Thoracic aorta (tissue), 2 donors: ENCODE measurements at places on chromosomes 4 and X.

DNA sequence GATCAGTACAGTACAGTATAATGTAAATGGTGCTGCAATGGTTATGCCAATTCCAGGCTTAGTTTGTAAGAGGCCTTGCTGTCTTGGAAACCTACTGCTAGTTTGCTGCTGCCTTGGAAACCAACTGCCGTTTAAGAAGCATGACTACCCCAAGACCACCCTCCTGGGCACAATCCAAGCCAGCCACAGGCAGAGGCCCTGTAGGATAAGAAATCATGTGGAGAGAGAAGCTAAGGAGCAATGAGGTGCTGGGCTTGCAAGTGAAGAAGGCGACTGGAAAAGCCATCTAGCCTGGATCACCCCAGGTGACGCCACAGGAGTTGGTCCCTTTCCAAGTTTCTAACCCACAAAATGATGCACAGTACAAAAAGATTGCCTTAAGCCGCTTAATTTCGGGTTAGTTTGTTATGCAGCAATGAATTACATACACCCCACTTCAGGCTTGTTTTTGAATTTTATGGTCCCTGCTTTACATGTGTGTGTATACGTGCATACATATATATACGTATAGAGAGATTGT lies 16.9 kb downstream of the ZFP42 start:
- DNase-seq: no peak

- no peak for DNase-seq
These were observed 117.2 kb upstream of the MAGEB16 start for GRCh38 chrX:35680940-35681346.

DNA sequence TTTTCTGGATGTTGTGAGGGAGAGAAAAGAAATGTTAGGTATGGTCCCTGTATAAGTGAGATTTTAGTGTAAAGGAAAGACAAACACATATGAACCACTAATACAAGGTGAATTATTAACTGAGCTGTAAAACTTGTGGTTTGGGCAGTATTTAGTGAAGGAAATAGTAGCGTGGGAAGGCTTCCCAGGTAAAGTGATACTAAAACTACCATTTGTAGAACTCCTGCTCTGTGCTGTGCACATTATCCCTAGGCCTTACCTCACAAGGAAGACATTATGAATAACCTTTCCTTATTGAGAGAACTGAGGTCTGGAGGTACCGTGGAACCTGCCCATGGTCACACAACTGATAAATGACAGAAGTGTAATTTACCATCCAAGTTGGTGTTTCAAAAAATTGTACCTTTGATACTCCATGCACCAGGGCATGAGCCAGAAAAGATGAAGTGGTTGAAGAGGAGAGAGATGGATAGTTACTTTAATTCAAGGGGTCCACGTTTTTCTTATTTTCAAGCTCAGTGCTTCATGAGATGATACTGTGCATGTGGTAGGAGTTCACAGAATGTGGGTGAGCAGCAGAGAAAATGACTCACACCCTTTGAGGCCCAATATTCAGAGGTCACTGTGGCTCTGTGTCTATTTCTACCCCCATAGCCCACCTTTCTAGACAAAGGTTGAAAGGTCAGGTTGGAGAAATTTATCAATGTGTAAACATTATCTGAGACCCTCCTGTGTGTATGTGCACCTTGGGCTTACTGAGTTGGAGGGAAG lies 2.6 kb upstream of the VSIG4 start:
- no peak for DNase-seq

GRCh38 chr4:36183232-36183631 lies 61.1 kb downstream of the ARAP2 start:
- DNase-seq: no peak

- no peak for DNase-seq
These were observed 201.3 kb upstream of the GNPDA2 start for GRCh38 chr4:44927399-44928380.

DNA sequence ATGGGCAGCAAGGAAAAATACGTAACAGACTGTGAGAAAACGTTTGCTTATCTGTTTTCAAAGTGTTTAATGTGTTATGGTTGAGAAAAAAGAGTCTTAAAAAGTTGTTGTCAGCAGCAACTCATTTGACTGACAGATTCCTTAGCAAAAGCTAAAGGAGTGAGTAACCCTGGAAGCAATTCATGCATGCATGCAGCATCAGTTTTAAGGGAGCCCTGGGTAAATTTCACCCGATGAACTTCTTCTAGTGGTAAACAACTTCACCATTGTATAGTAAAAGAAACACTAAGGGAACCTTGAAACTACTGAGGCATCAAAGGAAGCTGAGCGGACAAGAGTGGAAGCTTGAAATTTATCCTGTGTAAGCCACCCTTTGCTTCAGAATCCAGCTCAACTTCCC lies 583.2 kb upstream of the INTU start:
- no peak for DNase-seq

DNA sequence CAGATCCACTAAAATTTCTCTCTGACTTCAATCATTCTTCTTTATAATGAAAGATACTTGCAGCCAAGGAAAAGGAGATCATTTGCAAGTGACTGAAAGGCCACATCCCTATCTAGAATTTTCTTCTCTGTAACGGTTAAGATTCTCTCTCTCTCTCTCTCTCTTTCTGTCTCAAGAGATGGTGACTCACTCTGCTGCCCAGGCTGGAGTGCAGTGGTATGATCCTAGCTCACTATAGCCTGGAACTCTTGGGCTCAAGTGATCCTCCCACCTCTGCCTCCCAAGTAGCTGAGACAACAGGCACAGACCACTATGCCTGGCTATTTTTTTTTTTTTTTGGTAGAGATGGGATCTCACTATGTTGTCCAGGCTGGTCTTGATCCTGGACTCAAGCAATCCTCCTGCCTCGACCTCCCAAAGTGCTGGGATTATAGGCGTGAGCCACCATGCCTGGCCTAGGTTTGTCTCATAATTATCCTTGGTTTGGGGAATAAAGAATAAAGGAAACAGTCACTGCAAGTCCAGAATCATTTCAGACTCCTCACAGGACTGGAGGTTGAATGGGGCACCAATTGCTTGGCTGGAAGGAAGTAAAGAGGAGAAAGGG lies 33.3 kb upstream of the GALNT7 start:
- no peak for DNase-seq

DNA sequence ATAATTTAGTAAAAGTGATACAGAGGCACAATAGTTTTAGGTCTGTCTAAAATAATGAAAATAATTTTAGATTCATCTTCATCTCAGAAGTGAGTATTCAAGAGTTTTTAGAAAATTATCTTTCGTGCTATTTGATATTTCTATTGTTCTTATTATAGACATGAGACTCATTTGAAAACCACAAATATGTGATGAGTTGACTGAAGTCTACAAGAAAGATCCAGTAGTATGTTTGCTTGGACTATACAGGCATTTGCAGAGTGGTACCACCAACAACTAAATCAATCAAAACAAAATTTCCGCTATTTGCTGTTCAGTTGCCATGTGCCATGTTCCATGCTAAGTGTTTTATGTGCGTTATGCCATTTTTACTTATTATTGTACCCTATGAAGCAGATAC lies 1318.5 kb downstream of the STIM2 start:
- DNase-seq: no peak

GRCh38 chrX:40107291-40108161 lies 9.8 kb upstream of the BCOR start:
- no peak for DNase-seq

GRCh38 chrX:133633162-133633561 lies 217.9 kb upstream of the GPC4 start:
- DNase-seq: no peak

DNA sequence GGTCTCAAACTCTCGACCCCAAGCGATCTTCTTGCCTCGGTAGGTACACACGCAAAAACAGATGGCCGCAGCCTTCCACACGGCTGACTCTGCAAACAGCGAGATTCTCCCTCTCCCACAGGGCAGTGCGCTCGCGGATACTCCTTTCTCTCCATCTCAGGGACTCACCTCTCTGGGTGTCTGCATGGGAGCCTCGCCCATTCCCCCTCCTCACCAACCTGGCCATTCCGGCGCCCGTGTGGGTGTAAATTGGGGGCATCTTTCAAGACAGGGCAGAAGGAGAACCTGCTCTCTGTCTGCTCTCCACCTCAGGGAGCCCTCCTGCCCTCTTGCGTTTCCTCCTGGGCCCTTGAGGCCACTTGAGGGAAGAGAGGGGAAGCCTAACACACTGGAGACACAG lies 4.4 kb downstream of the CTAG2 start:
- DNase-seq: no peak

GRCh38 chrX:86604607-86605006 lies 456.4 kb downstream of the DACH2 start:
- no peak for DNase-seq

DNA sequence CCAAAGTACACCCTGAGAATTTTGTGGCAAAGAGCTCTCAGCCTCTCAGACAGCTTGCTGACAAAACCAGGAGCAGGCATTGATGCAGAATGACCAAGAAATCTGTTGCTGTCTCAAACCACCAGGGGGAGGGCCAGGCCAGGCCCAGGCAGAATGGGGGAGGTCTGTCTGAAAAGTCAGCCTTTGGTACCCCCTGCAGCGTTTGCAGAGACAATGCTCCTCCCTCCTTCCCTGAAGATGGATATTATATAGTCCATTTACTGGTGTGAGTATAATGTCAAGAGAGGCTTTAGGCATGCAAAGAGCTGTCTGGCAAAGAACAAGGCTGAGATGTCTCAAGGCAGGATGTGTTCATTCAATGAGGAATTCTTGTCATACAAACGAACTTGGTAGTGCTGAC lies 52.9 kb upstream of the TRPC5OS start:
- DNase-seq: no peak

- no peak for DNase-seq
These were observed 84.7 kb downstream of the RASL11B start for GRCh38 chr4:52946855-52947254.
